NCI-H226 (cell line): ENCODE measurements at places on chromosomes 7 and 10.

GRCh38 chr10:14191407-14191806 is 139.3 kb downstream of the FRMD4A start:
- no peak for DNase-seq

DNA sequence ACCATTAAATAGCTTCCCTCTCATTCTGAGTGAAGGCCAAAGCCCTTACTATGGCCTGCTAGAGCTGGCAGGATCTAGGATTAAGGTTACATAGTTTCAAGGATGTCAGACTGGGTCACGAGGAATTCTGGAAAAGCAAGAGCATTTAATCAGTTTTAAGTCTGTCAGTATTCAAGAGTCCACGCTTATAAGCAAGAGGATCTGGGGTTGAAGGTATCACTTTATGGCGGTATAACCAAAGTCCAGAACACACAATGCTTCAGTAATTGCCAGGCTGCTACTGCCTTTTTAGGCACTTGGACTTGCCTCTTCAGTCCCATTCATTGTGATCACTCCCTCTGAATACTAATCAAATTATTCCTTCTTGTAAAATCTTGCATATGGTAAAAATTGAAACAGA is 101.0 kb downstream of the HBP1 start:
- DNase-seq, result no peak

GRCh38 chr7:73907554-73908122 is 46.7 kb downstream of the TMEM270 start:
- DNase-seq, result no peak

- DNase-seq, result peak; percentile 28
Measured at GRCh38 chr7:90216080-90216674, 4.6 kb downstream of the STEAP2 start.

- DNase-seq, result no peak
Measured at GRCh38 chr10:72414642-72415041, 59.9 kb upstream of the DNAJB12 start.

- peak; percentile 96 for DNase-seq
Measured at GRCh38 chr7:64665980-64666662, at the start of gene ZNF107. Gene ZNF107, plus strand, starts transcription at chr7:64666133. Its CDS starts 150 bp downstream, at chr7:64666283.

DNA sequence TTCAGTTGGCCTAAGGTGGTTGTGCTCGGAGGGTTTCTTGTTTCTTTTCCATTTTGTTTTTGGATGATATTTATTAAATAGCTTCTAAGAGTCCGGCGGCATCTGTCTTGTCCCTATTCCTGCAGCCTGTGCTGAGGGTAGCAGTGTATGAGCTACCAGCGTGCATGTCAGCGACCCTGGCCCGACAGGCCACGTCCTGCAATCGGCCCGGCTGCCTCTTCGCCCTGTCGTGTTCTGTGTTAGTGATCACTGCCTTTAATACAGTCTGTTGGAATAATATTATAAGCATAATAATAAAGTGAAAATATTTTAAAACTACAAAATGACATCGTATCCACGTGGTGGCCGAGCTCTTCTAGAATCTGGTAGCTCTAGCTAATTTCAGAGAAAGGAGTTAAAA is 20.4 kb downstream of the GATA3 start:
- no peak for DNase-seq

DNA sequence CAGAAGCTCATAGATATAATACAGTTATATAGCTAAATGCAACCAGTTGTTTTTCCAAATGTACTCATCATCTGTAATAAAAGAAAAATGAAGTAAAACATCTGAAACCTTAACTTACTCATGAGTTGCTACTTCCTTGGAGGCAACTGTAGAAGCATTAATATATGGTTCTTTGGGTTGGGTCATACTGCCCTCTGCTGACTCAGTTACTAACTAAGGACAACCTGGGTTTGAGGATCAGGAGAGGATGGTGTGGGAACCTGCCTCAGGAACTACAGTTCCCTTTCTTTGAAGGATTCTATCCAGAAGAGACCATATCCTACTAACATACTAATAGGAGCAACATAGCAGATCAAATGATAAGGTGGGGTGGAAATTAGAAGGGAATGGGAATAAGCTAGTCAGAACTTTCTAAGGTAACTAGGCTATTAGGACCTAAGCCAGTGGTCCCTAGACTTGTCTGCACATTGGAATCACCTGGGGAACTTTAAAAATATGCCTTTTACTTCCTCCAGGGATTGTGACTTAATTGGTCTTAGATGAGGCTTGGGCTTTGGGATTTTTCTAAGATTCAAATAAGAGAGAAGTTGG is 20.7 kb downstream of the COX15 start:
- no peak for DNase-seq

DNA sequence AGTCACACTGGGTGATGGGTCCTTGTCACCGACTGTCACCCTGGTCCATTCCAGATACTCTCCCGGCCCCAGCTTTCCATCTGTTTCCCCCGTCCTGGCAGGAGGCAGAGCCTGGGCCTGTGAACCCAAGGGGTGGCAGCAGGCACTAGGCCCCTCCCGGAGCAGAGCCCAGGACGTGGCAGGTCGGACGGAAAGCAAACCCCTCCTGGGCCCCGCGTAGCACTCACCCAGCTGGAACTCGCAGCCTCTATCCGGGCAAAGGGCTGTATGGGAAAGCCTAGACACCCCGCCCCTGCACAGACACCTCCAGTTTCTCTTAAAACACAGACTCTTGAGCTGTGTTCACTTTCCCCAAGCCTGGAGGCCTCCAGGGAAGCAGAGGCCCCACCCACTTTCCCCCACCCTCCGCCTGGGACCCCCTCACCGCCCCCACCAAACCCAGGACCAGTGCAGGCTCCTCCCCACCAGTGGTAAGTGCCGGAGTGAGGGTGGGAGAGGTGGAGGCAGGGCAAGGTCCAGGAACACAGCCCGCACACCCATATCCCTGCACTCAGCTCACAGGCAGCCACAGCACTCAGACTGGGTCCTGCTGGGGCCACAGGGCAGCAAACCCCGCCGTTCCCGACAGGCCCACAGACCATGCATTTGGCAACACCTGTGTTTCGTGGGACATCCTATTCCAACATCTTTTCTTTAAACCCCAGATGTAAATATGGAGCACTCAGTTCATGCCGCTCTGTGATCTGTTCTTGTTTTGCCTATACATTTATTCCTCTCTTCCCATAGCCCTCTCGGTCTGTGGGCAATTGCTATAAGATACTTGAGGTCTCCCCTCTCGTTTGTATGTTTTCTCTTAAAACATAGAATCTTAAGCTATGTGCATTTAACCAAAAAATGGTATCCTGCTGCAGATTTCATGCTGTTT is 98.2 kb upstream of the PDGFA start:
- no peak for DNase-seq

- DNase-seq, result no peak
Measured at GRCh38 chr10:133394801-133395221, 854 bp downstream of the MTG1 start.

GRCh38 chr7:95578299-95578855 is 17.9 kb downstream of the PDK4 start:
- DNase-seq, result no peak

- DNase-seq, result peak; percentile 70
Measured at GRCh38 chr7:106329971-106330733, 45.4 kb upstream of the NAMPT start.

GRCh38 chr10:62021978-62022802 is 120.7 kb downstream of the ARID5B start:
- DNase-seq, result no peak

DNA sequence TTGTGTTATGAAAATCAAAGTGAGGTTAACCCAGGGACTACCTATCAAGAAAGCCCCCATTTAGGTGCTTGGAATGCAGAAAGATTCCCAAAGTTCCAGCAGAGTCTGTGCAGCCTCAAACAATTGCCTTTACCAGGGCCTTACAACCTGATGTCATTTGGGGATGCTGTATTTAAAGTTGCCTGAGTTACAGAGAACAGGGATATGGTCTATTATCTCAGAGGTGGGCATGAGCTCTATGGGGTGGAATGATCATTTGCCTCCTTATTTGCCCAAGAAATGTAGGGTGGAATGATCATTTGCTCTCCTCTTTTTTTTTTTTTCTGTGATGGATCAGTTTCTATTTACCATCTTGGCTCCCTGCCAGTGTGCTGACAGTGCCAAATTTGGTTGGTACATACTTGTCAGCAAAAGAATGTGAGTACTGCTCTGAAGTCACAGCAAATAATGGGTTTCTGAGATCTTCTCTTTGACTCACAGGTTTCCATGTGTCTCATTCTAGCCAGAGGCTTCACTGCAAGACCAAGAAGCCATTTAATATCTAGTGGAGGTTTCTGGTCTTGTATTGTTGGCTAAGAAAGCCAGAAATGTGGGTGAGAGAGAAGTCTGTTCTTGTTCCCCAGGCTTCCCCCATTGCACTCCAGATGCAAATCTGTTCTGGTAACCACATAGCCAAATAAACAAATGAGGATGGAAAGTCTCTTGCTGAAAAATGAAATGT is 45.5 kb upstream of the ZNRF2 start:
- peak; percentile 43 for DNase-seq

DNA sequence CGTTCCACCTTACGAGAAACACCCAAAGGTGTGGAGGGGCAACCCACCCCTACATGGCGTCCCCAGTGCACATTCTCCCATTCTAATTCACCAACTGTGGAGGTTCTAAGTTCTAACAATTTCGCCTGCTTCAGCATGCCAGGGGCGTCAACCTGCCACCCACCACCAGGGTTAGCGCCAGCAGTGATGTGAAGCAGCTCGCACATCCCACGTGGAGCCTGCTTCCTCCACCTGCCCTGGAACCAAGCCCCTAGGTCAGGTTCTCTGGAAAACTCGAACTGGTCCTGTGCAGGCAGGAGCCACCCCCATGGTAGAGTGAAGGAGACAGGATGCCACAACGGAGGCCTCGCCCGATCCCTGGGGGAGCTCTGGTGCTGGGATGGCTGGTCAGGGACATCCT is 33.3 kb upstream of the FXYD4 start:
- no peak for DNase-seq

DNA sequence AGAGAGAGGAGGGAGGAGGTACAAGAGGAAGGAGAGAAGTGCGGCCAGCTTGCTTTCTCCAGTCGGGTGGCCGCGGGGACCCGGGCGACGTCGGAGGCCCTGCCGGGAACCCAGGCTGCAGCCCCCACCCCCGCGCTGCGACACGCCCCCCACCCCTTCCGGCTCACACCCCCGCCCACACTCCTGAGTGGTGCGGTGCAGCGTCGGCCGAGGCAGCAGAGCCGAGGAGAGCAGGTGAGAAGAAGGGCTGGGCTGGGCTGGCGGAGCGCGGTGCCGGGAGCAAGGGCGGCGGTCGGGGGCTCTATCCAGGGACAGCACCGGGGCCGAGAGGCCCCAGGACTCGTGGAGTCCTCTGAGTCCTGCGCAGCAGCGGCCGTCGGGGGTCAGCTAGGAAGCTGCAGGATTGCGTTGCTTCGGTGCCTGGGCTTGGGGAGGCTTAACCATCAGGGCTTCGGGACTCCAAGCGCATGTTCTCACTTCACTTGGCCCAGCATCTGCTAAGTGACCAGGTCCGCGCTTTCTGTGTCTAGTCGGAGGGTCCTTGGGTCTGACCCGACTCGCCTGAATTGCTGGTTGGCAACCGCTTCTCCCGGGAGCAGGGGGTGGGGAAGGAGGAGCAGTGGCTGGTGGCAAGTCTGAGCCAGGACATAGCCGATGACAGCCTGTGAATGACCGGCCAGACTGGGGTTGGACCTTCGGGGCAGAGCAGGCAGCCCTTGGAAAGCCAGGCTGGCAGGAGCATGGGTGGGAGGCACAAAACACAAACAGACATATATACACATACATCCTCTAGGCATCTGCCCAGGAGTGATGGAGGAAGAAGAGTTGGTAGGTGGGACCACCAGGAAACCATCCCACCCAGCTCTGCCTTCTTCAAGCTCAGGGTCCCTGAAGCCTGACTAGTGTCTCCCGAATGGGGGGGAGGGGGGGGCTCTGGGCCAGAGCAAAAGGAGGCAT is 683 bp downstream of the CHAT start:
- DNase-seq, result no peak

GRCh38 chr10:76723844-76724243 is 913.8 kb downstream of the KCNMA1 start:
- DNase-seq, result no peak

DNA sequence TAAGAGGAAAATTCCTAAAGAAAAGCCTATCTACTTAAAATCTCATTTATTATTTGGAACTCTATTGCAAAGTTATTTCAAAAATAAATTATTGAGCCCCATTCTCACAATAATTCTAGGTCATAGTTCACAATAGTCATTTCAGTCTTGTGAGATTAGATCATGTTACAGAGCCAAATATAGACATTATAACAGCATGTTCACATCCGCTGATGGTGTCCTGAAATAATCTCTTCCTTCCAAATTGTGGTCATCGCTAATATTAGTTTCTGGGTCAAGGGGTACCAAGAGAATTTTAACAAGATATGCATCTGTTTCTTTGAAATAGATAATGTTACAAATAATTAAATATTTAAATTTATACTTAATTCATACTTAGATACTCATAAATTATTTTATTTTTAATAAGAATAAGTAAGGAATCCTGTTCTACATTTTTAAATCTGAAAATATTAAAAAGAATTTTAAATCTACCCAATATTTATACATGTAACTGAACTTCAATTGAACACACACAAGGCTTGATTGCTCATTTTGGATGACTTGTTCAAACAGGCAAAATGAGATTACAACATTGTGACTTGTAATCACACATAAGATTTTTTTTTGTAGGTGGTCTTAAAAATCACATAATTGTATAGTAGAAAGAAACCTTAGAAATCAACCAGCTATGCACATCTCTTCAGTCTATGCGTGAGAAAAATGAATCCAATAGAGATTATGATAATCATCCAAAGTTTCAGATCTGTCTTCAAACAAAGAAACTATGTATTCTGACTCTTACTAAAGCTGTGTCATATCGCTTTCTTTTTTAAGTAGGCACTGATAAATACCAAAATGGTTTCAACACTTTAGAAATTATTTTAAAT is 13.1 kb downstream of the GNAT3 start:
- DNase-seq, result no peak

- DNase-seq, result no peak
Measured at GRCh38 chr10:101224060-101224909, 5.0 kb downstream of the LBX1 start.

DNA sequence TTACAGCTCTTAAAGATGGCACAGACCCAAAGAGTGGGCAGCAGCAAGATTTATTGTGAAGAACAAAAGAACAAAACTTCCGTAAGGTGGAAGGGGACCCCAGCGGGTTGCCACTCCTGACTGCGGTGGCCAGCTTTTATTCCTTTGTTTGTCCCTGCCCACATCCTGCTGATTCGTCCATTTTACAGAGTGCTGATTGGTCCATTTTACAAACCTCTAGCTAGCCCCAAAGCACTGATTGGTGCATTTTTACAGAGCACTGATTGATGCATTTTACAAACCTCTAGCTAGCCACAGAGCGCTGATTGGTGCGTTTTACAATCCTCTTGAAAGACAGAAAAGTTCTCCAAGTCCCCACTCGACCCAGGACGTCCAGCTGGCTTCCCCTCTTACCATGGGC is 16.8 kb upstream of the CCSER2 start:
- no peak for DNase-seq

DNA sequence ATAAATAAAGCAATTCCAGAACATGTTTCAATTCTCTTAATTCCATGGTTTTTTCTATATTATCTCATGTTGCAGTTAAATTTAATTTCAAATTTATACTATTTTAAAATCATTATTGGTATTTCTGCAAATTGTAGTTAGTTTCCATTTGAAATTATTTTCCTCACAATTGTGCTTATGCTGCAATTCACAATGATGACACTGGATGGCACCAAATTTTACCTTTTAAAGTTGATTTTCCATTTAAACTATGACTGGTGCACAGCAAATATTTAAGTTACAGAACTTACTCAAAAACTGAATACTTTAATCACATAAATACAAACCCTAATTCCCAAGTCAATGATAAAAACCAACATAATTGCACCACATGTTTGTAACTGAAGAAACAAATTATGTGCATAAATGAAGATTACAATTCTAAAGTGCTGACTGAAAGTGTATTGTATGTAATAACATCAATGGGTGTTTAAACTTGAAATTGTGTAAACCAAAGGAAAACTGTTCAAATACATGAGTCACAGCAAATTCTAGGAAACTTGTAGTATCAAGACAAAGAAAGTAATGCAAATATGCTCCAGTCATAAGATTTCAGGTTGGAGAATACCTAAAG is 75.3 kb upstream of the AASS start:
- no peak for DNase-seq
